ENCODE measurements at places on chromosomes 11 and 22. TPM values are rescaled to one million over a fixed set of nuclear protein-coding genes. Genes with fewer than 3 reads are reported as not detected.
A peak's percentile ranks its signal among the peaks of the same experiment; 100 is the strongest.

DNA sequence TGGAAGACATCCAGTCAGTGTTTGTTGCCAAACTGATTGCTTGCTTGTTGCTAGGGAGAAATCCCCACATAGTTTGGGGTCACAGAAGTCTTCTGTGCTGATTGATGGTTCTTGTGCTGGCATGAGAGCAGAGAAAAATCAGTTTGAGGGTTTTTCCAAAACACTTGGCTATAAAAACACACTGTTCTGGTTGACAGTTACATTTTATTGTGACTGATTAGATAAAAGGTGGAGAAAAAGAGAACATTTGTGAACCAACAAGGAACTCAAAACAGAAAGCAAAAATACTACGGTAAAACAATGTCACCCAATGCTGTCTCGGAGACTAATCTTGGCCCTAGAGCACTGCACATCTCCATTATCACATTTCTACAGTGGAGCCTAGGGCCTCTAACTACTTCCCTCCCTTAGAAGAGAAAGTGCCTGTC is 14.4 kb upstream of the EIF4G2 start:
- DNase-seq = no peak

DNA sequence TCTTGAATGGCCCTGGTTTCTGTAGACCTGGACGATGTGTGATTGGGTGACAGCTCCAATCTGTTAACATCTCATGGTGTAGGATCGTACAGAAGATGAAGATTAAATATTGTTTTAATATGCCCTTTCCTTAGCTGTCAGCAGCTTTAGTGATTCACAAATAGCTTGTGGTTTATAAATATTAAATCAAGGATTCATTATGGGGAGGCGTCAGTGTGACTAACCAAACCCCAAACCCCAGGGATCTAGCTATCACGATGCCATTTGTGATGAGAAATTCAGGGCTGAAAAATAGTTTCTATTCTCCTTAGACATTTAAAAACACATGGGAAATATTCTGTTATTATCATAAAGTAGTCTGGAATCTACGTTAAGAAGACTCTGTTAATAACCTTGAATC is 73.4 kb downstream of the NCAM1 start:
- DNase-seq = no peak

- peak; percentile 35 for DNase-seq
These were observed 48.4 kb upstream of the MRGPRX1 start for GRCh38 chr11:18987454-18988231.

The SLC22A12 gene
- not detected for total RNA-seq
